ENCODE measurements at places on chromosomes 3 and 15.

GRCh38 chr3:42289026-42289425, 23.0 kb upstream of the CCK start:
- no peak for DNase-seq

DNA sequence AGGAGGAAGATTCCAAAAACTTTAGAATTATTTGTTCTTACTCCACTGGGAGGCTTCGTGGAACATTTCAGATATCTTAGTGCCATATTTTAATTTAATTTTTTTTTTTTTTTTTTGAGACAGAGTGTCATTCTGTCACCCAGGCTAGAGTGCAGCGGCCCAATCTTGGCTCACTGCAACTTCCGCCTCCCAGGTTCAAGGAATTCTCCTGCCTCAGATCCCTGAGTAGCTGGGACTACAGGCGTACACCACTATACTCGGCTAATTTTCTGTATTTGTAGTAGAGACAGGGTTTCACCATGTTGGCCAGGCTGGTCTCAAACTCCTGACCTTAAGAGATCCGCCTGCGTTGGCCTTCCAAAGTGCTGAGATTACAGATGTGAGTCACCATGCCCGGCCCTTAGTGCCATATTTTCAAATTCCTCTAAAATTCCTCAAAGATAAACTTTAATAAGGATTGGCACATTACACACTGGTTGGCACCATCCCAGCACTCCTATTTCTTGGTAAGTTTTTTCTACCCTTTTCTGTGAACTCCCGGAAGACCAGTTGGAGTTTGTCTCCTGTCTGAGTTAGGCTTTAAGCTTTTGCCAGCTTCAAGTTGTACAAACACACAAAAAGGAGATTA, 693.7 kb downstream of the MCTP2 start:
- no peak for DNase-seq

DNA sequence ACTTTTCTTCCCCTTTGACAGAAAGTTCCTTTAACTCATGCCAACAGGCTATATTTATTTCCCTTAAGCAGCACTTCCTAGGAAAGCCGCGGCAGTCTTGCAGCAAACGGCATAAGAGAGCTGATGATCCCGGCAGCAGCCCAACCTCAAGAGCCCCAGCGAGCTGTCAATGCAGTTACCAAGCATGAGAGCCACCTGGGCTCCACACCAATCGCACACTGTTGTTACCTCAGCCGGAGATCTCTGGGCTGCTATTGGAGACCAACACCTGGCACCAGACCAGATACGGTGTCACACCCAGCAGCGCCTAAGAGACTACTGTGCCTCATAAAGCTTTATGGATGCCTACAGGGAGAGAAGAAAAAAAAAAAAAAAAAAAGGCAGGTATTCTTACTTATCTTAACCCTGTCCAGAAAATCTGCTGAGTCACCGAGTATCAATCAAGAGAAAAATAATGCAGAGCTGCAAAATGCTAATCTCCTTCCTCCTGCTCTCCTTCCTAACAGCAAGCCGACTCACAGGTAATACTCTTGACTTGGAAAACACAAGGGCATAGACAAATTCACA, 11.7 kb downstream of the ABCC5 start:
- DNase-seq = peak; percentile 26

DNA sequence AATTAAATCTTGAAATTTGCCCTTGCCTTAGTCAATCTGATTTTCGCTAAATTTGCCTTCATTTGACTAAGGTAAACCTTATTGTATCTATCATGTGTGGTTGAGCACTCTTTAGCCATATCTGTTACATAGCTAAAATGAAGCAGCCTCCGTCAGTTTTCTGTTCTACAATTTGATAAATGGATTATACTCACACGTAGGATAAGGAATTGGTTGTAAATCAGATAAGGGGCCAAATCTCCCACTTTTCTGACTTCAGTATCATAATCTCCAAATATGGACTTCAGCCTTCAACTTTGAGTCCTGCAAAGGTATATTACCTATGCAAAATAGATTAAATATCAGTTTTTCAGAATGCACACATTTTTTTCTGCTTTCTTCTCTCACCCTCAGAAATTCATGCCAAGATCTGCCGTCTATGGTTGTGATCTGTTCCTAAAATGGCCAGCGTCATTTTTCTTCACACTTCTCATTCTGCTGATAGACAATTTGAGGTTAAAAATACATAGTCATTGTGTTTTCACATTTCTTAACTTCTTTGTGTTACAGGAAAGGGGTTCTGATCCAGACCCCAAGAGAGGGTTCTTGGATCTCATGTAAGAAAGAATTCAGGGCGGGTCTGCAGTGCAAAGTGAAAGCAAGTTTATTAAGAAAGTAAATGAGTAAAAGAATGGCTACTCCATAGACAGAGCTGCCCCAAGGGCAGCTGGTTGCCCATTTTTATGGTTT, 36.9 kb downstream of the RAB8B start:
- no peak for DNase-seq

GRCh38 chr15:69496001-69496400, 43.4 kb downstream of the RPLP1 start:
- DNase-seq = no peak

DNA sequence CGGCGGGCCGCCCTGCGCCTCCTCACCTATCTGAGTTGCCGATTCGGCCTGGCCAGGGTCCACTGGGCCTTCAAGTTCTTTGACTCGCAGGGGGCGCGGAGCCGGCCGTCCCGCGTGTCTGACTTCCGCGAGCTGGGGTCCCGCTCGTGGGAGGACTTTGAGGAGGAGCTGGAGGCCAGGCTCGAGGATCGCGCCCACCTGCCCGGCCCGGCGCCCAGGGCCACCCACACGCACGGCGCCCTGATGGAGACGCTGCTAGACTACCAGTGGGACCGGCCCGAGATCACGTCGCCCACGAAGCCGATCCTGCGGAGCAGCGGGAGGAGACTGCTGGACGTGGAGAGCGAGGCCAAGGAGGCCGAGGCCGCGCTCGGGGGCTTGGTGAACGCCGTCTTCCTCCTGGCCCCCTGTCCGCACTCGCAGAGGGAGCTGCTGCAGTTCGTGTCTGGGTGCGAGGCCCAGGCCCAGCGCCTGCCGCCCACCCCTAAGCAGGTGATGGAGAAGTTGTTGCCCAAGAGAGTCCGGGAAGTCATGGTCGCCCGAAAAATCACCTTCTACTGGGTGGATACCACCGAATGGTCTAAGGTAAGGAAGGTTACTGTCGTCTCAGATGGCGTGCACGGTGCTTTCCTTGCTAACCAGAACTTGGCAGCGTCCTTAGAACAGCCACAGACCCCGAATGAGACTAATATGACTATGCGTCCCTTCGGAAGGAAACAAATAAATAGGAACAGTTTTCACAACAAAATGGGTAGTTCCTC, 567 bp downstream of the TICRR start:
- DNase-seq = no peak

- DNase-seq = no peak
Observed at GRCh38 chr3:10600296-10600714, 94.9 kb upstream of the ATP2B2 start.

DNA sequence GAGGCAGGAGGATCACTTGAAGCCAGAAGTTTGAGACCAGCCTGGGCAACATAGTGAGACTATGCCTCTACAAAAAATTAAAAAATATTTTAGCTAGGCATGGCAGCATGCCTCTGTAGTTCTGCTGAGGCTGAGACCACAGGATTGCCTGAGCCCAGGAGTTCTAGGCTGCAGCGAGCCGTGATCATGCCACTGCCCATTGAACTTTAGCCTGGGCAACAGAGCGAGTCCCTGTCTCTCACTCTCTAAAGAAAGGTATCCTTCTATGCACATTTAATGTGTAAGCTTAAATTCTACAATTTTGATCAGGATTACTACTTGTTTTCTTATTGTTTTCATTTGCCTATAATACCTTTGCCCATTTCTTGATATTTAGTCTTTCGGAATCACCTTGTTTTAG, 26.8 kb downstream of the GALK2 start:
- no peak for DNase-seq

DNA sequence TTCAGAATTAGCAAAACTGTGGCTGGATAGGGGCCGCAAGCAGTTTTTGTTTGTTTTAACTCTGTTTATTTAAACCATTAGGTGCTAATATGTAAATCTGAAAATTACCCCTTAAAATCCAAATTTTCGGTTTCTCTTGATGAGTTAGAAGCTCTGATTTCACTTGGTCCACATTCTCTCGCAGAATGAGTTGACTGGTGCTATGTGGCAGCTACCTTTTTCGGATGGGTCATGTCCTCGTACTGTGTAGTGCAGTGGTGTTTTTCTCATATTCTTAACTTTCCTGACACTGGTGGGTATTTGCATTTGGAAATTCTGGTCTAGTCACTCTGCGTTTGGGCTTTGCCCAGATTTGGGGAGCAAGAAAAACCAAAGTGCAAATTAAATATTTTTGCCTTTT, 87.1 kb downstream of the DIPK2A start:
- no peak for DNase-seq

- no peak for DNase-seq
Observed at GRCh38 chr15:73564255-73564654, 68.9 kb downstream of the NPTN start.

- DNase-seq = no peak
Observed at GRCh38 chr3:62567097-62568021, 194.0 kb upstream of the FEZF2 start.

- no peak for DNase-seq
Observed at GRCh38 chr3:126064627-126065258, 19.2 kb downstream of the SLC41A3 start.

DNA sequence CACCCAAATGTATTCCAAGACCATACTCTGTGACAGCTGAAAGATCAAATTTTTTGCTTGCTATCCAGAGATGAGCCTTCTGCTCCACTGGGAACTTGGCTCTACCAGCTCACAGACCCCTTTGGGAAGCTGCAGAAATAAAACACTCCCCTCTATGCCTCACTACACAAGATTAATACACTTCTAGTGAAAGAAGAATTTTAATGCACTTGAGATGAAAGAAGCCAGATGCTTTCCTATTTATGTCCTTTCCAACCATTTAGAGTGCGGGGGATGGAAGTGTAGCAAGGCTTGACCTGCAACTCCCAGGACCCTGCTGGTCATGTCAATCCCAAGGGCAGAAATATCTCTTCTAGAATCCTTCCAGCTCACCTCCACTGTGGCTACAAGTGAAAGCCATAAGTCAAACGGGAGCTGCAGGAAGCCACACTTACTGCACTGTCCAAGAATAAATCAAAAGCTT, 34.7 kb downstream of the ANXA2 start:
- DNase-seq = no peak

DNA sequence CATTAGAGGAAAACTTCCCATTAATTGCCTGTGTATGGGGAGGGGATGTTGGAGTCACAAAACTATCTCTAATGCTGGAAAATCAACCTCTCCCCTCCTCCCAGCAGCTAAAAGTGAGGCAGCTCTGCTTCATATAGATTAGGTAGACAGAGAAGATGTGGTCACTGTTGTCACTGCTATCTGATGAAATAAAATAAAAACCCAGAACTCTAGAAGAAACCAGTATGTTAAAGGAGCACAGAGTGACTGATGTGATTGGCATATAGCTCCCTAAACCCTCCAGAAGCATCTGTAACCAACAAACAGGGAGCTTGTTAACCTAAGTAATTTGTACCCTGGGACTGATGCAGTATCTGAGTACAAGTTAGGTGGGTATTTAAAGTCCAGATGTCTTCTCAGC, 211.9 kb upstream of the TRIM42 start:
- no peak for DNase-seq
